ENCODE measurements at places on chromosomes 6 and 20. TPM values are rescaled to one million over a fixed set of nuclear protein-coding genes. Genes with fewer than 3 reads are reported as not detected.

Gene NT5E
- total RNA-seq: 159 TPM

Gene CTCFL
- not detected for total RNA-seq

Gene VARS2
- 15.1 TPM for total RNA-seq

Gene ADGRF4
- total RNA-seq: not detected

Gene HSPA12B
- total RNA-seq: 11.6 TPM
